SJSA1 (cell line): ENCODE measurements at places on chromosomes 11 and 22.

DNA sequence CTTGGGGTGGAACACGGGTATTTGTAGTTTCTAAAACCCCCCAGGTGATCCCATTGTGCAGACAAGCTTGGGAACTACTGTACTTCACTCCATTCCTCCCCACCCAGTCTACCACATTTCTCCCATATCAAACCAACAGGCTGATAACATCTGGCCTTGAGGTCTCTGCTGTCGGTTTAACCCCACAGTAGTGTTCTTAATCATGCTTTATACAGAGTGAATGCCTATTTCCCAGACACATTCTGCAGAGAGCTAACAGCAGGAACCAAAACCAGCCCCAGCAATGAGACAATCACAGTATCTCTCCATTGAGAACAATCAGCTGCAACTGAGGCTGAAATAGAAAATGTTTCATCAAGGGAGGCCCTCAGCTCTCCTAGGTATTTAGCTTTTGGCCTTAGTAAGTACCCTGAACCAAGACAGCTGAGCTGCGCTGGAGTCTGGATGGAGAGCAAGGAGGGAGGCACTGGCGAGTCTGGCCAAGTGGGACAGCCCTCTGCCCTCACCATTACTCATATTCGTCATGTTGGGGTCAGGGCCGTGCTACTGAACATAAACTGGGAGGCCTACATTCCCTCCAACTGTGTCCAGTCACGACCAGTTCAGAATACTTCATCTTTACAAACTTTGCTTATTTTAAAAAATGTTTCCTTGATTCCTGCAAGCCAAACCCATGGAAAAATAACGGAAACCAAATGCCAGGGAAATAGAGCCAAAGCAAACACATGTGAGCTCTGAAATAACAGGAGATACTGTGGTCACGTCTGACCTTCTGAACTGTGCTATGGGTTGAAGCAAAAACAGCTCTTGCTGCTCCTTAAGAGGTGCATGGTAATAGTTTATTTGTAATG, 81.0 kb downstream of the CCDC34 start:
- peak; percentile 96 for DNase-seq

- DNase-seq: no peak
These were observed 6.8 kb upstream of the TPBGL start for GRCh38 chr11:75233754-75234172.

DNA sequence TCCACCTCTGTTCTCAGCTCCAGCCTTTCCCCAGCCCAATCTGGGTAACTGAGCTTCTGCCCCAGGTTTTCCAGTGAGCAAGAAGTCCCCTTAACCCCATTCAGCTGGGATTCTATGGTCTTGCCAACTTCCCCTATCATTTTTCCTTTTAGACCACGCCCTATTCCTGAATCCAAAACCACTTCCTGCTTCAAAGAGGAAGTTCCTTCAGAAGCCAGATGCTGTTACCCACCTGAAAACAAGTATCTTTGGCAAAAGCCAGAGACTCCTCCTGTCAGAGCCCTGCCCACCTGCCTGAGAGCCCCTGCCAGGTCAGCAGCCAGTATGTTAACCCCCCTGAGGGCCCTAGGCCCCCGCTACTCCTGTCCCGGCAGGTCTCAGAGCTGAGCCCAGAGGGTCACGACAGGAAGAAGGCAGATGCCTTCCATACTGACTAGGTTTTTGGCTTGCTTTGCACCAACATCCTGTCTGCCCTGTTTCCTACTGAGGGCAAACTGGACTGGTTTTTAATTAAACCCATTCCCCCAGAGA, 20.3 kb upstream of the MICAL2 start:
- DNase-seq: no peak

DNA sequence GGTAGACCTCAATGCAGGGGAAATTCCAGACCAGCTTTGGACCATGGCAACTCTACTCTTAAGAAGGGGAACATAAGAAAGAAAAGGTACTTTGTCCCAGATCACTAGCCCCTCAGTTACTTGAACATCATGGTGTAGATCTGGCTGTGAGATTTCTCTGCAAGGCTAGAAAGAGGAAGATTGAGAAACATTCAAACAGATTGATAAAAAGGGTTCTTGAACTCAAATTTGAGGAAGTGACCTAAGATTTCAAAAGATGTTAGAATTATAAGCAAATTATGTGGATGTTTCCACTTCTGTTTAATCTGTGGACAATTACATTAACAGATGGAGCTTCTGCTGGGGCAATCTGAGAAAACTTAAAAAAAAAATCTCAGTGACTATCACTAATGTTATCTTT, 21.8 kb upstream of the UPB1 start:
- DNase-seq: no peak

DNA sequence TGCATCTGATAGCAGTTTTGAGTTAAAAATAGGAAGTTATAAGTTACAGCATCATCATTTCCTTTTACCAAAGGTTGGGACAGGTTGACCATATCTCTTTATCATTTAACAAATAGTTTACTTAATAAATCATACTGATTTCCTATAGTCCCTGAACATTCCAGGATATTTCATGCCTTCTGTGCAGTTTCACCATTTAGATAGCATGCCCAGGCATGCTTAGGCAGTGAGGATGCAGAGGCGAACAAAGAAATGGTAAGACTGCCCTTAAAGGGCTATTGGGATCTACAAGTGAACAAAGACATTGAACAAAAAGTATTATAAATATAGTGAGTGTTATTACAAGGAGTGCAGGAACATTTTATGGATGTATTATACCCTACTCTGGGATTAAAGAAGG, 96.4 kb downstream of the PRMT3 start:
- no peak for DNase-seq

DNA sequence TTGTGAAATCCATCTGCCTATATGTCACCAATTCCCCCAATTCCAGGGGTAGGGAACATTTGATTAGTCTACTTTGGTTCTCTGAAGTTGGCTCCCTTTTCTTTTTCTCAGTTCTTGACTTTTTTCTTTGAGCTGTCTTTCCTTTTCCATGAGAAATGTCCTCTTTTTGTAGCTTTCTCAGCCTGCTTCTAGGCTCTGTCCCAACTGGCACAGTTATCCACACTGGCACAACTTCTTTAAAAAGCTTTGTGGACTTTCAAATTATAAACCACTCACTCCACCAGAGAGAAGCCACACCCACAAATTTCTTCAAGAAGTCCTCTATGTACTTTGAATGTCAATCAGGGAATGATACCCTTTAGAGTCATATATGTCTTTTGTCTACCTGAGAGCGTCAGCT, 100.5 kb downstream of the TTC17 start:
- no peak for DNase-seq

GRCh38 chr11:15933886-15934625, 422.3 kb downstream of the SOX6 start:
- peak; percentile 5 for DNase-seq

GRCh38 chr11:77502346-77502905, 28.5 kb upstream of the PAK1 start:
- DNase-seq: no peak

DNA sequence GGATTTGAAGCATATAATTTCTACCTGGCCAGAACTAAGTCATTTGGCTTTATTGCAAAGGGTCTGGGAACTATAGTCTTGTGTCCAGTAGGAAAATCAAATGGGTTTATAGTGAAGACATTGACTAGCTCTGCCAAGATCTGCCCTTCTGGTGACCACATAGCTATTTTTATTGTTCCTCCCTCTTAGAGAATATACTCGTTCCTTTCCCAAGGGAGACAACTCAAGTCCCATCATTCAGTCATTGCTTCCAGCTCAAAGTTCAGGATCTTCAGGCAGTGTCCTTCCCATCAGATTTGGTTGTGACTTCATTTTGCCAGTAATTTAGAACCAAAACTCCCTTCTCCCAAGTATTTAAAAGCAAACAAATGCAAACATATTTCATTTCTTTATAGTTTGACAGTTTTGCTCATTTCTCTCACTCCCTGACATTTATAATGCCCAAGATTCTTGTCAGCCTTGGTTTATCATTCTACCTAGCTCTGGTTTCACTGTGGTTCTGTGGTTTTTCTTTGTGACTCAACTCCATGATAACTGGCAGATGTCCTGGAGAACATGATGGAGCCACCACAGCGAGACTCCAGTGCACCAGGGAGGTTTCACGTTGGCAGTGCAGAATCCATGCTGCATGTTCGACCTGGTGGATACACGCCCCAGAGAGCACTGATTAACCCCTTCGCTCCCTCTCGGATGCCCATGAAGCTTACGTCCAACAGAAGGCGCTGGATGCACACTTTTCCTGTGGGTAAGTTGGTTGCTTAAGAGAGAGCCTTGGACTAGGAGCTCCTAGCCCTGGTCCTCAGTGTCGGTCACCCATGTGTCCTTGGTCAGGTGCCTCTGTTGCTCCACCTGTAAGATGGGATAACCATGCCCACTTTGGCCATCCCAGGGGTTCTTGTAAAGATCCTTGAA, 64.9 kb downstream of the DEPDC5 start:
- no peak for DNase-seq

DNA sequence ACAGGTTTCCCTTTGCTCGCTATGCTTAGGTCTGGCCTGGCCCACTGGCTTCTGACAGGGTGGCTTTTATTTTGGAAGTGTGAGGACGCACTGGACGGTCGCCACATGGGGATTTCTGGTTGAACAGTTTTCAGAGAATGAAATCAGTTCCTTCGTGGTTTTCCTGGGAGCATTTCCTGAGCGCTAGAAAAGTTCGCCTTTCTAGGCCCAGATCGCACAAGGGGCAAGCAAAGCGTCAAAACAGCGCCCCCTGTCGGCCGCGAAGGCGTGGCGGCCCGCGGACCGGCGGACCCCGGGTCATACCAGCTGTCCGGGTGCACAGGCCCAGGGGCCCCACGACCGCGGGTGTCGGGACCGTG, 12.7 kb upstream of the CYP2R1 start:
- DNase-seq: no peak

DNA sequence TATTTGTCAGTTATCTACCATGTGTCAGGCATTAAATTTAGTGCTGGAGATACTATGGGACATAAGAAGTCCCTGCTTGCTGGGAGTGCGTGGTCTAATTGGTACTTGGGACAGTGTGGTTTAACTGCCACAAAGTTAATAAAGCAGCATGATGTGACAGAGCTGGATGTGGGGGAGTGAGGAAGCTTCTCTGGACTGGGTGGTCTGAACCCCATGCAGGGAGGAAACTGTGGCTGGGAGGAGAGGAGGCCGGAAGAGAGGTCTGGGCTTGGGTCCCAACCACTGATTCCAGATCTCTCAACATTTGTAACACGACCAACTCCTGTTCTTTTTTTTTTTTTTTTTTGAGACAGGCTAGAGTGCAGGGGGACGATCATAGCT, 37.1 kb downstream of the ST3GAL4 start:
- DNase-seq: no peak

- no peak for DNase-seq
These were observed 117.5 kb upstream of the TOP3B start for GRCh38 chr22:22099833-22100812.

DNA sequence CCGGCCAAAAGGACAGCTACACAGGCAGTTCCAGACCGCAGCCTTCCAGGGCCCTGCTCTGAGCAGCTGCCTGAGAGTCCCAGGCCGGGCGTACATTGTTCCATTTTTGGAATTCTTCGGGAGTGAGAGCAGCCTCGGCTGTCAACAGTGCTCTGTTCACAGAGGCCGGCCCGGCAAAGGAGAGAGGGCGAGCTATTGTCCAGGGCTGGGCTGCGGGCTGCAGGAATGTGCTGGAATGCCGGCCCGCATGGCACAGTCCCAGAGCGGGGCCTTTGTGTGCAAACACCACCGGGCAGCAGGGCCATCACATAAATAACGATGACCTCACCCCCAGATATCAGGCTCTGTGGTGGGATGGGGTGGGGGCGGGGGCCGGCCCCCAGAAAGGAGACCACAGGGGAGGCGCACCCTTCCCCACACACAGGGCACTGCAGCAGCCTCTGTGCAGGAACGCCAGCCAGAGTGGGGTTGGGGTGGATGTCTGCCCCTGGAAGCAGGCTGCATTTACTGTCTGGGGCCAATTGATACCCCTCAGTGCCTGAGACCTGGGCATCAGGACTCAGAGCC, 15.8 kb downstream of the LINC01488 start:
- DNase-seq: peak; percentile 100

- DNase-seq: no peak
These were observed 812.9 kb downstream of the JRKL start for GRCh38 chr11:97202613-97203292.

DNA sequence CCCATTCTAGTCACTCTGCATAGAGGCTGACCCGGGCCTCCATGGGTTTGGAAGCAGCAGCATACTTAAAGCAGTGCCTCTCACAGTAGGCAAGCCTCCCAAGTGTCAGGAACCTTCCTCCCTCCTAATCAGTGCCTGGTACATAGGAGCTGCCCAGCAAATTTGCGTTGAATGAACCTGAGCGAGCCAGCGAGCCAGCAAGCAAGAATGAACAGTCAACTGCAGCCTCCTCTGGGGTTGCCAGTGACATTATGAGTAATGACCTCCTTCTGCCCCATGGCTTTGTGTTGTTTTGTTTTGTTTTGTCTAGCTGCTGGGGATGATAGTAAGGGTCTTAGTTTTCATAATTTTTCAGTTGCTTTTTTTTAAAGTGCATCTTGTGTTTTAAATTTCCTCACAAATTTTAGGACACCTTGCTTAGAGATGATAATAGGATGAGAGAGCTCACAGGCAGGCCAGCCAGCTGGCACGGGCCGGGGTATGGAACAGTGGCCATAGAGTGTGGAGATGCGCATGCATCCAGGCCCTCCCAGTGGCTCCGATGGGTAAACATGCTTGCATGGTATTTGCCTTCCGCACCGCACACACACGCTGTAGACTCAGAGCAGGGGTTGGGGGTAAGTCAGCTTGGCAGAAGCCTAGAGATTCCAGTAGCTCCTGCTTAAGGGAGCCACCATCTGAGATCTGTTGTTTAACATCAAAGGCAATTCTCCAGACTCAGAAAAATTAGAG, 36.1 kb downstream of the TTC12 start:
- DNase-seq: no peak

DNA sequence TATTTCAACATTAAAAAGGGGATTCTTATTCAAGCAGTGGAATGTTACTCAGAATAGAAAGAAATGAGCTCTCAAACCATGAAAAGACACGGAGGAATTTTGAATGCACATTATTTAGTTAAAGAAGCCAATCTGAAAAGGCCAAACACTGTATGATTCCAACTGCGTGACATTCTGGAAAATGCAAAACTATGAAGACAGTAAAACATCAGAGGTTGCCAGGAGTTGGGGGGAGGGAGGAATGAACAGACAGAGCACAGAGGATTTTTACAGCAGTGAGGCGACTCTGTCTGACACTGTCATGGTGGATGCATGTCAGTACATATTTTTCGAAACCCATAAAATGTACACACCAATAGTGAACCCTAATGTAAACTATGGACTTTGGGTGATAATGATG, 22.9 kb upstream of the THY1 start:
- no peak for DNase-seq

DNA sequence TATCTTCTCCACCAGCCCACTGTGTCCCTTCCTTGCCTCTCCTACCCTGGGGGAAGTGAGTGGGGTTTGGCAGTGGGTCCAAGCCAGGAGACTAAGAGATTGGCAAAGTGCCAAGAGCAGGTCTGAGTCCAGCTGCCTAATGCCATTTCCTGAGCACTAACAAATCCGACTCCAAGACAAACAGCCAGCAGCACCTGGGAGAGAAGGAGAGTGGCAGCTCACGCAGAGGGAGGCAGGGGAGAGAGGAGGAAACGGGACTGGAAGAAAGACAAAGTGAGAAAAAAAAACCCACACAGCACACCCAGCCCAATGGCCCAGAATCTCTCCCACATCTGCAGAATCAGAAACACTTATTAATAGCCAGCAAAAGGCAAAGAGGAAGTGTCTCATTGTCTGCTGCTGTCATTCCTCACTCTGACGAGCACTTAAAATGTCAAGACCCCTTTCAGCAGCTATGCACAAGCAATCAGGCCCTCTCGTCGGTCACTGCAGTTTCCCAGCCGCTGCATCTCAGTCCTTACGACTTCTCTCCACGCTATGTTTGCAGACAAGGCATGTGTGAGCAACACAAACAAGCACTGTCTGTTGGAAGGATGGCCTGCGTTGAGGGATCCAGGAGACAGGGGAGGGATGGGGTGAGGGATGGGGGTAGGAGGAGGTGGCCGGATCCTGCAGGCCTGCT, 558.4 kb upstream of the CADM1 start:
- DNase-seq: no peak
